GM19239 (cell line): ENCODE measurements at places on chromosomes 7 and 10.

DNA sequence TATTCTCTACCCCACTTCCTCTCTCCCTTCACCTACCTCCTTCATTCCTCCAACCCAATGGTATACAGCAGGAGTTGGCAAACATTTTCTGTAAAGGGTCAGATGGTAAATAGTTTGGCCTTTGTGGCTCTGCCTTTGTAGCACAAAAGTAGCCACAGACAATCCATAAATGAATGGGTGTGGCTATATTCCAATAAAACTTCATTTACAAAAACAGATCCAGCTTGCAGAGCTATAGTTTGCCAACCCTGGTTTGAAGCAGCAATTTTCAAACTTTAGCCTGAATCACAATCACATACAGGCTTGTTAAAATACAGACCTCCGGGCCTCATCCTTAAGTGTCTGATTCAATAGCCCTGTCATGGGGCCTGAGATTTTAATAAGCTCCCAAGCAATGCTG is 110.5 kb downstream of the CPEB3 start:
- DNase-seq = no peak

GRCh38 chr10:80421707-80422536 is 13.6 kb downstream of the PRXL2A start:
- DNase-seq = peak; percentile 27

- DNase-seq = no peak
Observed at GRCh38 chr10:70191161-70191971, 21.1 kb upstream of the SAR1A start.

- DNase-seq = no peak
Observed at GRCh38 chr10:103818105-103818504, 37.3 kb downstream of the SH3PXD2A start.

DNA sequence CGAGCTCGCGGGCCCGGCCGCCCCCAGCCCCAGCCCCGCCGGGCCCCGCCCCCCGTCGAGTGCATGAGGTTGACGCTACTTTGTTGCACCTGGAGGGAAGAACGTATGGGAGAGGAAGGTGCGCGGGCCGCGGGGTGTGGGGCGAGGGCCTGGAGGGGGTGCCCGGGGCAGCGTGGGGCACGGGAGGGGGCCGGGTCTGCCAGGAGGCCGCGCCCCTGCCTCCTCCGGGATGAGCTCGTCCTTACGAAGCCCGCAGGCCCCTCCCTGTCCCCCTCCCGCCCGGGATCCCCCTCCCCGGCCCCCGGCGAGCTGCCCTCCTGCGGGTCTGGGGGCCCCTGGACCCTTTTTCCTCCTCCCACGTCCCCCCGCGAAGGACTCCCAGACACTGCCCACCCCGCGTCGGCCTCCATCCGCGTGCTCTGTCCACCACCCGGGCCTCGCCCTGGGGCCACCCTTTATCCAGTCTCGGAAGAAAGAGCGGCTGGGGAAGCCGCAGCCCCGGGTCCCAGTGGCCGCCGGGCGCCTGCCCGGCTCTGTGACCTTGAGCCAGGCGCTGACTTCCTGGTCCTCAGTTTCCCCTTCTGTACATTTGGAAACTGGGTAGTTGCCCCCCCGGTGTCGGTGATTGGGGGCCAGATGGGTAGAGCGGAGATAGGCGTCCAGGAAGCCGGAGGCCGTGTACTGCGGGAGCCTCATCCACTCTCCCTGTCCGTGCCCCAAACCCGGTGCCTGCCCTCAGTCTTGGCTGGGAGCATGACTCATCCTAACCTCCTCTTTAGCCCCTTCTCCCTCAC is 521 bp downstream of the LIMK1 start:
- peak; percentile 28 for DNase-seq

DNA sequence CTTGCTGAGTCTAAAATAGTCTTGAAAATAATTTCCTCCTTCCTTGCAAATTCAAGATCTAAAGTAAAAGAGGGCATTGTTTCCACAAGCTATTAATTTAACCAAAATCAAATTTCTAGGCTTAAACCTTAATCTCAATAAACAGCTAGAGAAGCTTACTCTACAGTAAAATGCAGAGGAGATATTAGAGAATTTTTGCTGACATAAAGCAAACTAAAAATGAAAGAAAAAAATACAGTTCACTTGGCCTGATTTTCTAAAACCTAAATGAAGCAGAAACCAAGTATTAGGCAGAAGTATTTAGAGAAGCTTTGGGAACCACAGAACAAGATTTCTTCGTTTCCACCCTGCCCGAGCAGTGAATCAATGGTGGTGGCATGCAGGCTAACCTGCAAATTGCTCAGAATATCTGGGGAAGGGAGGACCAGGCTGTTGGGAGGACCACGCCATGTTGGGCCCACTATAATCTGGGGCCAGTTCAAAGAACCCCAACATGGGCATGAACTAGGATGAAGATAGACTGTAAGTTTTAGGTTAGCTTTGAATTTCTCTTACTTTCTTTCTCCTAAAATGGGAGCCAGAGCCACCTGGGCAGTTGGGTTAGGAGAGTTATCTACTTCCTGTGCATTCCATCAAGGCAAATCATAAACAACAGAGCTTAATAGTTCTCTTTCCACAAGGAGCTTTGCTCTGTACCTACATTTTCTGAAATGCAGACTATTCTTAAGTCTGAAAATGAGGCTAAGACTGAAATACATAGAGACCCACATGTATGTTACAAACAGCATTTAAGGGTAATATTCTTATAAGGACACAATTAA is 4.1 kb downstream of the LAMB1 start:
- no peak for DNase-seq

GRCh38 chr10:76311752-76312636 is 880.6 kb downstream of the LRMDA start:
- no peak for DNase-seq

GRCh38 chr10:113441220-113441619 is 111.6 kb upstream of the HABP2 start:
- no peak for DNase-seq

DNA sequence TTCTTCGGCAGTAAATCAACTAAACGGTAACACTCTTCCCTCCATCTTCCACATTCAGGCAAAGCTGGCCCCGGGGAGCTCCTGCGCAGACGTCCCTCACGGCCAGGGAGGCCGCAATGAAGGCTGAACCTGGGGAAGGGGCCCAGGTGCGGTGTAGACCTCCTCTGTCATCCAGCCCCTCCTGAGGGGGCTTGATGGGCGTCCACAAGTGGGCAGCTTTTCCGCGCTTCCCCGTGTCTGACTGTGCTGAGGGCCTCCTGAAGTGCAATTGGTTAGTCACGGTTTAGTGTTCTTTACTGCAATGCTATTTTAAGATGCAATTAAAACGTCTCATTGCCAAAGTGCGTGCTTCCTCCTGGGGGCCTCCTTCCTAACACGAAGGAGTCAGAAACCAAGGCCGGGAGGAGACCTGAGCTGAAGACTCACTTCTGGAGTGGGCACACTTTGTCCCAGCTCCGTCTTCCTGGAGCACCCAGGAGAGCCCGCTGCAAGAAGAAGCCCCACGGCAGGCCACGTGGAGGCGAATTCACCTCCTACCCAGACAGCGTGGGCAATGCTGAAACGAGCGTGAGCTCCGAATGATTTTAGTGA is 173.3 kb downstream of the ELFN1 start:
- no peak for DNase-seq

GRCh38 chr7:111045449-111045848 is 45.5 kb upstream of the LRRN3 start:
- DNase-seq = no peak

GRCh38 chr7:55309040-55309991 is 55.8 kb upstream of the LANCL2 start:
- DNase-seq = peak; percentile 61

GRCh38 chr10:3829156-3830050 is 44.4 kb upstream of the KLF6 start:
- no peak for DNase-seq

DNA sequence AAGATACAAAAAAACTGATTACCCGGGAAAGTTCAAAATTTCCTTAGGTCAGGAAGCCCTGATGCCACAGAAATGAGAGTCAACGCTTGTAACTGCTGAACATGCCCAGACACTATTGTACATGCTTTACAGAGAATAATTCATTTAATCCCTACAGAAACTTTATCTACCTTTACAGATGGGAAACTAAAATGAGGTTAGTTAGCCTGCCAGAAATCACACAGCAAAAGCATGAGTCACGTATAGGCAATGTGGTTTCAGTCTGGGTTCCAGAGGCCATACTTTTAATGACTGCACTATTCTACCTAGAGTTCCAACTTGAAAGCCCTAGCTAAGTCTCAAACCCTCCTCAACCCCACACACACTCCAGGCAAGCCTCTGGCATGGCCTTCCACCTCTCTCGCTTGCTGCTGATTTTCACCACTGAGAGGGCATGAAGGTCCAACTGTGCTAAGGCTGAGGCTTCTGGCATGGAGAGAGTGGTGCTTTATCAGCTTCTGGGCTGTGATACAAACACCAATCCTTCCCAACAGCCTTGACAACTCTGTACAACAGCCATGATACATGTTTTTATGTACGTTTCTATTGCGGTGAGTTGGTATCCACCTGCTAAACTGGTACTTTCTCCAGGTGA is 1011.2 kb upstream of the GHITM start:
- no peak for DNase-seq

DNA sequence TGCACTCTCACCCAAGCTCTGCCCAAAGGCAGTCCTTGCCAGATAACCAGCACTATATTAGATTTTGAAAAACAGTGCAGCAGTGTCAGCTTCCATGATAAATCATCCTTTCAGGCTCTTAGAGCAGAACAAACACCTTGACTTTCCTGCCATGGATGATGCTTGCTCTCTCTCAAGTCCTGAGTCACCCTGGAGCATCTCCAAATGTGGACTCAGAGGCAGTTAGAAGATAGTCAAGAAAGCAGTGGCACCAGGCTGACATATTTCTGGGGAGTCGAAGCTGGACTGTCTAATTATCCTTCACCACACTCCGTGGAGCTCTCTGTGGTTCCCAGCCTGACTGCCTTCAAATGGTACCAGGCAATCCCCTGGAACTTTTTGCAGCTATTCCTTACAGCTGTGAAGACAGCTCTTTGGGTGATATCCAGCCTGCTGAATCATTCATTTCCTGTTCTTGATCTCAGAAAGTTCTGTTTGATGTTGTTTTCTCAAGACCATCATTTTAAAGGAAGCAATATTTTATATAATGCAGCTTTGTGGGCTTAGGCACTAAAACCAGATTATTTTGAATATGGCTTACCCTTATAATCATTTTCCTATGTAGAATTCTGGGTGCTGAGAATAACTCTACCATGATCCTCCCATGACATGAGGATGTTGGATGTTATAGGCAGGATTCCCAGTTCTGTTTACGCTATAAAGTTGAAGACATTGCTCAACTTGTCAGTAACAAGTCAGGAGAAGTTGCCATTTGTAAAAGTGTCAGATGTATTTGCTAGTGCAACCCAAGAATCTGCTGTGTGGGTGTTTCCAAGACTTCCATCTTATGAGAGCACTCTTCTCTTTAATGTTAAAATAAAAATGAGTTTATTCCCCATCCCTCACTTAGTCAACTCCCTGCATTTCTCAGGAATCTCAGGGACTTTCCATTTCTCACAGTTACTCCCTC is 233.8 kb downstream of the C7orf25 start:
- no peak for DNase-seq

GRCh38 chr7:151390598-151391357 is 19.1 kb downstream of the WDR86 start:
- DNase-seq = no peak
